ENCODE measurements at places on chromosomes 13 and 19. TPM values are rescaled to one million over a fixed set of nuclear protein-coding genes. Genes with fewer than 3 reads are reported as not detected.

RXFP2 gene
- total RNA-seq, result not detected

DNA sequence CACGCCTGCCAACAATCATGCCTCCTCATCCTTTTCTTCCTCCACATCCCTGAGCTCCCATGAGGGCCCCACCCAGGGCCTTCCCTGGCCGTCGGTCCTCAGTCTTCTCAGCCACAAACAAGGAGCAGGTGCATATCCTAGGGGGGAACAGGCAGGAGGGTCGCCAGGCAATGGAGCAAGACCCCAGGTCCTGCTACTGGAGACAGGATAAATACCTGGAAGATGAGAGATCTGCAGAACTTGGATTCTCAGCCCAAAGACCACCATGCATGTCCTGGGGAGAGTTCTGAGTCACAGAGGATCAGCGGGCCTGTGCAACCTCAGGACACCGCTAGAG lies 344.7 kb upstream of the TSHZ3 start:
- no peaks in the 10 kb centered on the region for H3K36me3 ChIP-seq
- no peak overlapping the region for H3K27ac ChIP-seq
- no peak for DNase-seq
- H3K4me3 ChIP-seq, result no peak overlapping the region
- no peaks in the 10 kb centered on the region for H3K4me1 ChIP-seq

DNA sequence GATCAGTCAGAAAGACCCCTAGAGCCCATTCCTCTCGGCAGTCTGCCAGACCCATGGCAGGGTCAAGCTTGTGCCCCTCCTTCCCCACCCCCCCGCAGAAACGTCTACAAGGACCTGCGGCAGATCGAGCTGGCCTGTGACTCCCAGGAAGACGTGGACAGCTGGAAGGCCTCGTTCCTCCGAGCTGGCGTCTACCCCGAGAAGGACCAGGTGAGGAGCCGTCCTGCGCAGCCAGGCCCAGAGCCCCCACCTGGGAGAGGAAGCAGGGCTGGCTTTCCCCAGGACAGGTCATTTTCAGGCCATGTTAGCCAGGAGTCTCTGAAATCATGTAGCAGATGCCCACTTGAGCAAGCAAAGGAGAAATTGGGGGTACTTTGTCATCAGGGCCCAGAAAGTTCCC lies 12.3 kb downstream of the TMED1 start:
- H3K27ac ChIP-seq, result no peak overlapping the region
- no peaks in the 10 kb centered on the region for H3K27me3 ChIP-seq
- H3K36me3 ChIP-seq, result peaks cover 27% of the 10 kb centered on the region

- H3K36me3 ChIP-seq, result no peaks in the 10 kb centered on the region
- no peak overlapping the region for H3K27ac ChIP-seq
- DNase-seq, result no peak
- no peak overlapping the region for H3K4me3 ChIP-seq
- H3K27me3 ChIP-seq, result peaks cover 70% of the 10 kb centered on the region
- no peaks in the 10 kb centered on the region for H3K4me1 ChIP-seq
These were observed 72.6 kb downstream of the TEX26 start for GRCh38 chr13:31005066-31005465.

DNA sequence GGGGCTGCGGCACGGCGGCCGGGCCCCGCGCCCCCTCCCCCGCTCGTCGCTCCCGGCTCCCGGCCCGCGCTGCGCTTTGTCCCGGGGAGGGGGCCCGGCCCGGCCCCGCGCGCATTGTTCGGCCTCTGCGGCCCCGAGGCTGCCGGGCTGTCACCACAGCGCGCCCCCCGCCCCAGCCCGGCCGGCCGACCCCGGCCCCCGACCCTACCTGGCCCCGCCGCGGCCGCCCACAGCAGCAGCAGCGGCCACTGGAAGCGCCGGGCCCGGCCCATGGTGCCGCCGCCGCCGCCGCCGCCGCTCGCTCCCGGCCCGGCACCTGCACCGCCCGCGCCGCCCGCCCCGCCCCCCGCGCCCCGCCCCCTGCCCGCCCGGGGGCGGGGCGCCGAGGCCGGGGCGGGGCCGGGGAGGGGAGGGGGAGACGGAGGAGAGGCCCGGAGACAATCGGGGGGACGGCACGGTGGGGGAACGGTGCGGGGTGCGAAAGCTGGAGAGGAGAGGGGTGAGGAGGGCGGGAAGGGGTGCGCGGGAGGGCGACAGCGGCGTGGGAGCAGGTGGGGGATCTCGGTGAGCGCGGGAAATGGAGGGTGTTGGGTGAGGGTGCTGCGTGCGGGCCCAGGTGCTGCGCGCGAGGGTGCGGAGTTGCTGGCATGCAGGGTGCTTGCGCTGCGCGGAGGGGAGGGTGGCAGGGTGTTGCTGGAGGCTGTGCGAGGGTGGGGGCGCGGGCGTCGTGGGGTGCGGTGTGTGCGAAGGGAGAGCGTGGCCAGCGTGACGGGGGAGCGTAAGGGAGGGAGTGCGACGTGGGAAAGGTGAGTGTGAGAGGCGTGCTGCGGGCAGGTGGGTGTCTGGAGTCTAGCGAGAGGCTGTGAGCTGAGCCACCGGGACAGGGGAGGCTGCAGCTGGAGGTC lies at the start of gene CADM4:
CADM4 (minus strand) TSS at position 332 of the 905 bp plus-strand sequence; CDS start at position 272, 60 bp downstream.
- no peaks in the 10 kb centered on the region for H3K27me3 ChIP-seq
- no peak for DNase-seq
- H3K4me1 ChIP-seq, result no peaks in the 10 kb centered on the region
- H3K36me3 ChIP-seq, result no peaks in the 10 kb centered on the region

Measured in PC-3 (cell line).